Substantia nigra (tissue), 51 donors: ENCODE measurements at places on chromosomes 2 and 18.

DNA sequence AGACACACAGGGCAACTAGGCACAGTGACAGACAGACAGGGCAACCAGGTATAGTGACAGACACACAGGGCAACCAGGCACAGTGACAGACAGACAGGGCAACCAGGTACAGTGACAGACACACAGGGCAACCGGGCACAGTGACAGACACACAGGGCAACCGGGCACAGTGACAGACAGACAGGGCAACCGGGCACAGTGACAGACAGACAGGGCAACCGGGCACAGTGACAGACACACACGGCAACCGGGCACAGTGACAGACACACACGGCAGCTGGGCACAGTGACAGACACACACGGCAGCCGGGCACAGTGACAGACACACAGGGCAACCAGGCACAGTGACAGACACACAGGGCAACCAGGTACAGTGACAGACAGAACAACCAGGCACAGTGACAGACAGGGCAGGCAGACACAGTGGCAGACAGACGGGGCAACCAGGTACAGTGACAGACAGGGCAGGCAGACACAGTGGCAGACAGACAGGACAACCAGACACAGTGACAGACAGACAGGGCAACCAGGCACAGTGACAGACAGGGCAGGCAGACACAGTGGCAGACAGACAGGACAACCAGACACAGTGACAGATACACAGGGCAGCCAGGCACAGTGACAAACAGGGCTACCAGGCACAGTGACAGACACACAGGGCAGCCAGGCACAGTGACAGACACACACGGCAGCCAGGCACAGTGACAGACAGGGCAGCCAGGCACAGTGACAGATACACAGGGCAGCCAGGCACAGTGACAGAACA, 64.7 kb upstream of the RAB6C start:
- DNase-seq = no peak

GRCh38 chr2:213861638-213862037, 549.2 kb upstream of the VWC2L start:
- no peak for DNase-seq

GRCh38 chr2:1758774-1759610, 14.7 kb upstream of the PXDN start:
- DNase-seq = no peak

DNA sequence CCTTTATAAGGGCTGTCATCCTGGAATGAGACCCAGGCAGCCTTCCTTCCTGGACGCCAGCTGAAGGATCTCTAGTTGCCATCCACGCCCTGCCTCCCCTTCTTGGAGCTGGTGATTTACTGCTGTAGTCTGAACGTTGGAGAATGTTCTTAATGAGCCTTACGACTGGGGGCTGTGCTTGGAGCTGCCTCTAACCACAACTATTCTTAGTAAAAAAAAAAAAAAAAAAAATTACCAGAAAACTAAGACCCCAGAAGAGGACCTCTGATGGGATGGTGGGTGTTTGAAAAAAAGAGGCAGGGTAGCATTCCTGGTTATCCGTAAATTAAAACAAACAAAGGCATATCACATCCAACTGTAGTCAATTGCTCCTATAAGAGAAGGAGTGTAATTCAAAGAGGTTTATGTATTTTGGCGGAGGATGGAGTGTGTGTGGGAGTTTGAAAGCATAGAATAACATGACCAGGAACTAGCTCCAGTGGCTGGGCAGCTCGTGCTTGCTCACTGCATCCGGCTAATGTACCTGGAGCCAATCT, 105.4 kb downstream of the QPCT start:
- DNase-seq = no peak

DNA sequence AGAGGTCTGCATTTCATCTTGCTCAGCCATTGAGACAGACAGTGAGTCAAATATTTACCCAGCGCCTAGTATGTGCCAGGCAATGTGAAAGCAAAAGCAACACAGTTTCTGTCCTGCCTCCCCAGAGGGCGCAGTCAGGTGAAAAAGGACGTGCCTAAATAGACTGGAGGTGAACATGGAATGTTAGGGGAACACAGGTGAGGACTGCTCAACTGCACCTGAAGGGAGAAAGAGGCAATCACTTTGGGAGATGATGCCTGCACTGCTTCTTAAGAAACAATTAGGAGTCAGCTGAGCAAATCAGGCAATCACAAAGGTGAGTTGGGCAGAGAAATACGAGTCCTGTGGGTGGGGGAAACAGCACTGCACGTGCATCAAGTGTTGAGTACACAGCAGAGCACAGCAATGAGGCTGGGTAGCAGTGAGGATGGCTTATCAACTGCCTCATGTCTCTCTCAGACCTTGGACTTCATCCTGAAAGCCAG, 218.3 kb upstream of the SMAD7 start:
- DNase-seq = no peak
